ENCODE measurements at places on chromosomes 4 and X.

DNA sequence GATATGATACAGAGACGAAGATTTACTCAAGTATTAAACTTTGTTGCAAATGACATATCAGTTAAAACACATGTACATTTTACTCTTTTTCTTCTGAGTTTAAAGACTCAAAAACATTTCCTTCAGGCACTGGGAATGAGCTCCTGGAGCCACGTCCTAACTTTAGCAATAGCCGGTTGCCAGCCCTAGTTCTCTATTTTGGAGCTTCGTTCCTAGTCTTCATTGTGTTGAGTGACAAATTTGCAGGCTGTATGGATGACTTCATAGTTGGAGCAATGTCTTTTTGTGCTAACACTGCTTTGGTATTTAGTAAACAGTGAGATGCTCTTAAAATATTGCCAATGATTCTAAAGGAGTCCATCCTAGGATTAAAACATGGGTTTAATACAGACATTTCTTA is 190.9 kb downstream of the FAT4 start:
- no peak for DNase-seq

- no peak for DNase-seq
Measured at GRCh38 chrX:33974676-33975075, 157.4 kb downstream of the FAM47A start.

DNA sequence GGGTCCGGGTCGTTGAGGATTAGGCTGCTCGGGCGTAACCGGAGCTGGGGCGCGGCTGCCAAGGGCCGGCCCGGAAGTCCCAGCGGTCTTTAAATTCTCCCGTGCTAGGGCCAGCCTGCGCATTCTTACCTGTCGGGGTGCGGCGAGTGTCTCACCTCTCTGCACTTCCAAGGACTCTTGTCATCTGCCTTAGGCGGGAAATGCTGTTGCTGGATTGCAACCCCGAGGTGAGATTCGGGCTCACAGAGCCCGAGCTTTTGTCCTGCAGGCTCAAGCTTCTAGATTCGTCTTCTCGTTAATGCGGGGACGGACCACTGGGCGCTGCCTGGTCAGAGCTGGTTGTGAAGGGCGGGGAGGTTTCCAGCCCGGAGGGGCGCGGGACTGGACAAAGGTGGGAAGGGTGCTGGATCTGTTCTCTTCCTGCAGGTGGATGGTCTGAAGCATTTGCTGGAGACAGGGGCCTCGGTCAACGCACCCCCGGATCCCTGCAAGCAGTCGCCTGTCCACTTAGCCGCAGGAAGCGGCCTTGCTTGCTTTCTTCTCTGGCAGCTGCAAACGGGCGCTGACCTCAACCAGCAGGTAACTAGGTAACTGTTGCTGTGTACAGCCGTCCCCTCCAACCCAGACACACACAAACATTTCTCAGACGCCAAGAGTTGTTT is at the start of gene ANKRD37:
Gene ANKRD37 (plus strand): TSS at position 118 of the 662 bp plus-strand sequence. CDS start 83 bp downstream, at position 201.
- DNase-seq: no peak

DNA sequence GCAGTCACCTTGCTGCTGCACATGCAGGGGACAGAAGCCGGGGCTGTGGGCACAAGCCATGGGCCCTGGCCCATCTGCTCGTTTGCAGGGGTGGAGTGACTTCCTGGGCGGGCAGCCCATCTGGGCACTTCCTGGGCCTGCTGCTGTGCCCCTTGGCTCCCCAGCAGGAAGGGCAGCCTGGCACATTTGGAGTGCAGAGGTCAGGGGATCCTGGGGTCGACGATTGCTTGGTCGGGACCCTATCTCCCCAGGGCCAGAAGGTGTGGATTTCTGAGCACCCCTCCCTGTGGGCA is 10.9 kb upstream of the MXD4 start:
- no peak for DNase-seq

GRCh38 chr4:136805617-136806016 is 726.7 kb downstream of the PCDH18 start:
- no peak for DNase-seq

Measured in EH (cell line).